ENCODE measurements at places on chromosomes 12 and 14. TPM values are rescaled to one million over a fixed set of nuclear protein-coding genes. Genes with fewer than 3 reads are reported as not detected.

DNA sequence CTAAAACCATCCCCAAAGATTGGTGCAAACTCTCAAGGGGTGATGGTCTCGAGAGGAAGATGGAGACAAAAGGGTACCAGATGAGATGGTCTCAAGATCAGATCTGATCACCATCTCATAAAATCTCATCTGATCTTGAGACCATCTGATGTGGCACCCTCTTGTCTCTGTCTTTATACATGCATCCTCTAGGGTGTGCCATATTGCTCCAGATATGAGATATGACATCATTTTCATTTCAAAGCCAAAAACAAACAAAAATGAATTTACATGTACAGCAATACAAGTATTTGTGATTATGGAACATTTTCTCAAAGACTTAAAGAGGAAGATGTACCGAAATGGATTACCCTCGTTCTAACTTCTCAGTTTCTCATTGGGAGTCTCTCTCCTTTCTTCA, 787.2 kb downstream of the GALC start:
- no peak for DNase-seq

GRCh38 chr12:75208856-75209811, 505 bp downstream of the KCNC2 start:
- DNase-seq = peak; percentile 60

DNA sequence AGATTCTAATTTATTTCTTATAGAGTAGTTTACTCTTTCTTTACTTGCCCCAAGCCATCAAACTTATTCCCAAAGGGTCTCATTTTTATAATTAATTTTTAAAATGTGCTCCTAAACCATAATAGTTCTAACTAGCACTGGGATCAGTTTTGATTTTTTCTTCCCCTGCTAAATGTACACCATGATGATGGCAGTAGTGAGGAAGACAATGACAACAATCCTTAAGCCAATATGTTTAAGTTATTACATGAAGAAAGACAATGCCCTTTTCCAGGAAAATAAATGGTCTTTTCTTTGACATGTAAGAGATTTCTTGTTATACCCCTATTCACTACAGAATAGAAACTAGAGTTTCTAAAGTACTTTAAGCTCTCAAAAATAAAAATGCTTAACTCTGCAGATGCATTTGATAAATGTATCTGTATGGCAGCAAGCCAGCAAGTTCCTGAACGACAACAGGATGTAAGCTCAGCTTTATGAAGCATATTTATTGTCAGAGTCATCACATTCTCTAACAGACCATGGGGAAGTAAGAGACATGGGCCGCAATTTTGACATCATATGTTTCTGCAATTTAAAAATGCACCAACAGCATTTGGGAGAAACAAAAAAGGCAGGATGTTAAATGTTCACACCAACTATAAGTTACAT, 36.0 kb upstream of the SNX6 start:
- DNase-seq = peak; percentile 16

- no peak for DNase-seq
Observed at GRCh38 chr12:131732996-131733615, 22.2 kb downstream of the SFSWAP start.

- peak; percentile 11 for DNase-seq
Observed at GRCh38 chr14:22319526-22320361, 269.3 kb downstream of the DAD1 start.

DNA sequence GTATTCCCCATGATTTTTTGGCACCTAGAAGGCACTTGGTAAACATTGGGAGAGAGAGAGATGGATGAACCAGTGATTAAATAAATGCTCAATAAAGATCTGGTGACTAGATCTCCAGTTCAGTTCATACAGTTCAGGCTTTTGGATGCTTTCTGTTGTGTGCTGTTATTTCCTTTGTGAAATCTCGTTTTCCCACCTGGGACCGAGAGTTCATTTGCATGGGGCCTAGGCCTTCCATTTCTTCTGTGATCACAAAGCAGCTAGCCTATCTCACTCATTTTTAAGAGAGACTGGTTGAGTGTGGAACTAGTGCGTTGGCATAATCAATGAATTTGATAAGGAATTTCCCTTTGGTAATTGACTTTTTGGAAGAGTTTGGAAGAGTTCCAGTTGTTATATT, 104.0 kb downstream of the VRK1 start:
- no peak for DNase-seq

DNA sequence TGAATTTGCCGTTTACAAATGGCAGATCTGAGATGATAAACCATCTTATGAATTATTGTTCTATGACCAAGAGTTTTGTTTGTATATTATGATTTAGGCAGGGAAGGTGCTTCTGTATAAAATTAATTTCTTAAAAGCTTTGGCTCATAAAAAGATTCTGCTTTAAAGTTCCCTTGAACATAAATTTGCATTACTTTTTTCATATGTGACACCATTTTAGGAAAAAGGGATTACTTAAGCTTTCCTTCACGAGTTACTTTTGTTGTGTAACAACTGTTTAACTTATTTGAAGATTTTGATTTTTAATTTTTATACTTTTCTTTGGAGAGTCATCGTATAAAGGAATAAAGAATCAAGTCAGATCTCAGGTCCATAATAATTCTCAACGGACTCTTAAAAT, 3.3 kb downstream of the ETNK1 start:
- DNase-seq = no peak

DNA sequence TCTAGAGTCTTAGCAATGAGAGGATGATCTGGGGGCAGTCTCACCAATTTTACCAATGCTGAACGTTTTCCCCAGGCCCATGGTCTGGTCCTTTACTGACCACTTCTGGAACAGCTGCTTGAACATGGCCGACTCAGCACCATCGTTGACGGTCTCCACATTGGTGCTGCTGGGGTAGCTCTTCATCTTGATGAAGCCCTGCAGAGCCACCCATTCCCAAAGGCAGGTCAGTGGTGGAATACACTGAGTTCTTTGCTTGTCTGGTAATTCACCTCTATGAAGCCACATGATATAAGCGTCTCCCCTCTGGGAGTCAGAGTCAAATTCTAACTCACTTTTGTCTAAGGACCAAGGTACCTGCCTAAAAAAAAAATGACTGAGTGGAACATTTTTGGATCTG, 10.2 kb downstream of the AVIL start:
- DNase-seq = no peak

GRCh38 chr12:127237151-127237550, 1029.8 kb upstream of the TMEM132C start:
- DNase-seq = no peak

DNA sequence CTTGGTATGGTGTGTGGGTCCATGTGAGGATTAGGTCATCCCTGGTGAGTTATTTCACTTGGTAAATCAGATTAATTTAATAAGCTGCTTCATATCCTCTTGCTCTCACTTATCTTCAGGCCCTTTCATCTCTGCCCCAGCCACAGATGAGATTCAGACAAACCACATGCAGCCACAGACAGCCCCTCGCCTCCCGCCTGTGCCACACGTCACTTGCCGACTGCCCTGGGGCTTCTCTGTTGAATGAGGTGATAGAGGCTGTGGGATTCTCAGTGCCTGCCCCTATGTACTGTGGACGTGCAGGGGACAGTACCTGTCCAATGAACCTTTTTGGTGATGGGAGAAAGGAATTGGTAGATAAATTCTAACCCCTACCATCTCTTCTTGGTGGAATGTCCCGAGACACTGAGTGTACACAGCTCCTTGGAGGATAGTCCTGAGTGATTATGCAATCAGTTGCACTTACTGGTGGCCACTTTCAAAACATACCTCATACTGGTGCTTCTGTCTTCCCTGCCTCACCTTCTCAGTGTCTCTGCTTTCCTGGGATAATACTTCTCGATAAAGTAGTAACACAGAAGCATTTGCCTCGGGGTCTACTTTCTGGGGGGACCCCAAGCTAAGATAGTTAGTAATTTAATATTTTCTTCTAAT, 248.7 kb downstream of the TTC6 start:
- no peak for DNase-seq

DNA sequence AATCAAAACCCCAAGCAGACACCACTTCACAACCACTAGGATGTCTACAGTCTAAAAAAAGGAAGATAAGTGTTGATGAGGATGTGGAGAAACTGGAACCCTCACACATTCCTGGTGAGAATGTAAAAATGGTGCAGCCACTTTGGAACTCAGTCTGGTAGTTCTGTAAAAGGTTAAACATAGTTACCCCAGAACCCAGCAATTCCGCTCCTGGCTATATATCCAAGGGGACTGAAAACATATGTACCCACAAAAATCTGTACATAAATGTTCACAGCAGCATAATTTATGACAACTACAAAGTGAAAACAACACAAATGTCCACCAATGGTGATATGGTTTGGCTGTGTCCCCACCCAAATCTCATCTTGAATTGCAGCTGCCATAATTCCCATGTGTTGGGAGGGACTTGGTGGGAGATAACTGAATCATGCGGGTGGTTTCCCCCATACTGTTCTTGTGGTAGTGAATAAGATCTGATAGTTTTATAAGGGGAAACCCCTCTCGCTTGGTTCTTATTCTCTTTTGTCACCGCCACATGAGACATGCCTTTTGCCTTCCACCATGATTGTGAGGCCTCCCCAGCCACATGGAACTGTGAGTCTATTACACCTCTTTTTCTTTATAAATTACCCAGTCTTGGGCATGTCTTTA, 46.8 kb downstream of the PRKAB1 start:
- DNase-seq = no peak

- no peak for DNase-seq
Observed at GRCh38 chr14:52052288-52052943, 16.4 kb downstream of the NID2 start.

COX8C gene
- not detected for total RNA-seq

MRPL52 gene
- 115 TPM for total RNA-seq

POC1B gene
- 47.5 TPM for total RNA-seq

Data from activated CD4-positive, alpha-beta T cell treated with anti-CD3 and anti-CD28 coated beads for 36 hours (primary cell).